ENCODE measurements at places on chromosomes 16 and 17.

GRCh38 chr16:74954763-74955162, 30.2 kb downstream of the WDR59 start:
- DNase-seq: no peak

GRCh38 chr17:56125830-56126819, 27.1 kb upstream of the ANKFN1 start:
- peak; percentile 1 for DNase-seq

DNA sequence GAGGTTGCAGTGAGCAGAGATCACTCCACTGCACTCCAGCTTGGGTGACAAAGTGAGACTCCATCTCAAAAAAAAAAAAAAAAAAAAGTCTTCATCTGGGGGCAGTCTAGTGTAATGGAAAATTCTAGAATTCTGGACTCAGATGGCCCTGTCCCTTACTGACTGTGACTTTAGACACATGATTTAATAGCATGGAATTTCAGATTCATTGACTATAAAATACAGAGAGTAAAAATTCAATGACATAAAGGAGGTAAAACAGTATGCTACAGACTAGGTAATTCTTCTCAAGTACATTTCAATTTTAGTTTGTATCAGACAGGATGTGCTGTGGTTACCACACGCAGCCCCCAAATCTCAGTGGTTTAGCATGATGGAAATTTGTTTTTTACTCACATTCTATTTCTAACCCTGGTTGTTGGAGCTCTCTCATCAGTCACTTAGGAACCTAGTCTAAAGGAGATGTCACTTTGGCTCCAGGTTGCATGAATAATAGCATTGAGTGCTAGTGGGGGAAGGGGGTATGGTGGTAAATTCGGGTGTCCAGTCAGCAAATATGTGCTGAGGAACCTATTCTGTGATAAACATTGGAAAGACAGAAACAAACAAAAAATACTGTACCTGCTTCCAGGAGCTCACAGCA, 444.0 kb downstream of the XYLT1 start:
- DNase-seq: peak; percentile 39

DNA sequence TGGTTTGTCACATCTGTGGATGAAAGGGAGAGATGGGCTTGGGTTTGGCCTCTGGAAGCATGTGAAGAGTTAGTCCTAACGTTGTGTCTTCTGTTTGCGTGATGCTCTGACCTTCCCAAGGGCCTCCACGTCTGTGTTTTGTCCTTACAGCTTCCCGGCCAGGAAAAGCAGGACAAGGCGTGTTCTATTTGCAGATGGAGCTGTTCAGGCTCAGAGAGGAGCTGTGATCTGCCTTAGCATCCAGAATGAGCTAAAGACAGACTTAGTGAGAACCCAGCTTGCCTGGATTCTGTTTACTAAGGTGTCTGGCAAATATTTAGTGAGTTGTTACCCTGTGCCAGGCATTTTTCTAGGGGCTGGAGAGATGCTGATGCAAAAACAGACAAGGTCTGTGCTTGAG, 282.1 kb downstream of the CBLN1 start:
- DNase-seq: no peak

DNA sequence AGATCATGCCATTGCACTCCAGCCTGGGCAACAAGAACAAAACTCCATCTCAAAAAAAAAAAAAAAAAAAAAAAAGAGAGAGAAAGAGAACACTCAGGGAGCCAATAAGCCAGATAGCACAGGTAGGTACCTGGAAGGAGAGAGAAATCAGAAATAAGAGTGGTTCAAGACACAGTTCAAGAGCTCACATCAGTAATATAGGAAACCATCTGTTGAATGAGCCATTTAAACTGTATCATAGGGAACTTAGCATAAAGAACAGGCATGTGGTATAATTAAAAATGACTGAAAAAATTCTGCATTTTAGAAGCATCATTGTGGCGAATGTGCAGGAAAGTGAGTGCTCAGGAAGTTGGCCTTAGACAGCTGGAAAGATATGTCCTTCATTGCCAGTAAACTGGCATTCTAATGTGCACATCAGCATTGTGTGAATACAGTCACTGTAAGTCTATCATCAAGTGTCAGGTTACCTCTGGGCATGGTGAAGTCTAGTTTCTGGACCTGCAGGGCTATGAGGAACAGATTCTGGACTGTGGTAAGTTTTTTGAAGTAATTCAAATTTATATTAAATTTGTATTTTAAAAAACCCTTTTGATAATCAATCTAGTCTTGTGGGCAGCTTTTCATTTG, 20.4 kb downstream of the KRT12 start:
- DNase-seq: no peak

DNA sequence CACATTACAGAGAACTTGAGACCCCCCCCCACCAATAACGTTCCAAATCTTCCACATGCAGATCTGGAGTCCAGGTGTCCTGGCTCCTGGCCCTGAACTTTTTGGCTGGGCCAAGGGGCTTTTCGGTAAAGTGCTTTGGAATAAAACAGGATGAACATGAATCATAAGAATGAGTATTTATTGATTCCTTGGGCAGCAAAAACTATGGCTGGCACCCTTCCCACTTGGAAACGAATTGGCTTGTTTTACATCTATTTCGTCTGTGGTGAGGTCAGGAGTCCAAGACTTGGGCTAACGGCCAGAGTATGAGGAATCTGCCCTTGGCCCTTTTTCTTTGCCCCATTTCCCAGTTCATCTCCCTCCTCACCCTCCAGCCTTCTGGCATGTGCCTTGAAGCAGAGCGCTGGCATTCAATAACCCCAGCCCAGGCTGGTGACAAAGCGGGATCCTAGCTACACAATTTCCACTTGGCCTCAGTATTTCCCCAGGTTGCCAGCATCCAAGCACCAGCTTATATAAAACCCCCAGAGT, 4.1 kb upstream of the UBTF start:
- DNase-seq: no peak

- peak; percentile 93 for DNase-seq
These were observed 10.5 kb upstream of the TSPOAP1 start for GRCh38 chr17:58338841-58339754.

- peak; percentile 89 for DNase-seq
These were observed 23.1 kb downstream of the LAT start for GRCh38 chr16:29007730-29008593.

GRCh38 chr16:64409783-64410210, 712.1 kb downstream of the CDH11 start:
- no peak for DNase-seq

- no peak for DNase-seq
These were observed 24.9 kb downstream of the CDRT15 start for GRCh38 chr17:14211801-14212200.

- DNase-seq: no peak
These were observed 22.5 kb downstream of the NPRL3 start for GRCh38 chr16:116015-116414.

GRCh38 chr16:47136099-47136842, 7.5 kb downstream of the NETO2 start:
- peak; percentile 63 for DNase-seq
